ENCODE measurements at places on chromosomes 3 and 15.

DNA sequence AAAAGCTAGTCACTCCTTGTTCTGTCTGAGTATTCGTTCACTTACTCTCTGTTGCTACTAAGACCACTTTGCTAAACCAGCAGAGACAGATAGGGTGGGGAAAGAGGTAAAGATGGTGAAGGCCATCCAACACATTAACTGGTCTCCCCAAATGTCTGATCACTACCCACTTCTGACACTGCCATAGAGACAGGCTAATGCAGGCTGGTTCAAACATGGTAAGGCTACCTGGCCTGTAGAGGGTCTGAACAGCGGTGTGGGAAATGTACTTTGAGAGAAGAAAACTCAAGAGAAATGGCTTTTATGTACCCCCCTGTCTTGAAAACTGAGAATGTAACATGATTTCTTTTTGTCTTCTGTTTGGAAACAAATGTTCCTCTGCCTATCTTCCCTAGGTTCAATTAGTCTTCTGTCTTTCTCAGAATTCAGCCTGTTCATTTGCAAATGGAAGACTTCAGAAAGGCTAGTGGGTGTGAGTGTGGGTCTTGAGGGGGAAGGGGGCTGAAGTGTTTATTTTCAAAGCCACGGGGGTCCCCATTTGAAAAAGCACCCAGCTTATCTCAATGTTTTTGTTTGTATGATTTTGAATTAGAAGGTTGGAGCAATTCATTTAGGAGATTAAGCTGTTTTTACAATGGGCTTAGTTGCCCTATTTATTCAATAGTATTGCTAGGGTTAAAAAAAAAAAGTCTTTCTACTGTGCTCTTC, 15.8 kb downstream of the ALDH1A2 start:
- no peak for DNase-seq

DNA sequence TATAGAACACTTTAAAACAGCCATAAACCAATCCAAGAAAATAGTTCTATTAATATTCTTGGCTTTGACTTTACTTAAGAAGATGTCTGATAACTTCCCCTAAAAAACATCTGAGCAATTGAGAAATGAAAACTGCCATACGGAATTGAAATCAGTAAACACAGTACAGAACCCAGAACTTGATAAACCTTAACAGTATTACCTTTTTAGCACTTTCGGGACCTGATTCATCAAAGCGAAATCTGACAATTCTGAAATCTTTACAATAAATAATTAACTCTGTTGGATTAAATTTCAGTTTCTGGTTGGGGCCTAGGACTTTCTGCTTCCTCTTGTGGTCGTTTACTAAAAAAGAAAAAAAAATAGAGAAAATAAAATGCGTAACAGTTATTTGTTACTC, 17.3 kb downstream of the MTMR10 start:
- DNase-seq: no peak

DNA sequence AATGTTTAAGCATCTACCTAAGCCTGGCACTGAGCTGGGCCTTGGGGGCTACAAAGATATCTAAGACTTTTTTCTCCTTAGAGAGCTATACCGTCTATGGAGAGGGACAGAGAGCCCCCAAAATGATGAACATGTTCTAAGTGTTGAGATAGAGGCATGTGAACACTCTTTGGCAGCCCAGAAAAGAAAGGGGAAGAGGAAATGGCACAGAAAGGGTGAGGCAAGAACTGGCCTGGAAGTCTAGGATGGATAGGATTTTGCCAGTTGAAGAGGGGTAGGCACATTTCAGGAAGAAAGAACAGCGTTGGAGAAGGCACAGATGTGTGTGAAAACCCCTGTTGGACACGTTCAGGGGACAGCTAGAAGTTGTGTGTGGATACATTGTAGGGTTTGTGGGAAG, 276.2 kb upstream of the LRRFIP2 start:
- no peak for DNase-seq

DNA sequence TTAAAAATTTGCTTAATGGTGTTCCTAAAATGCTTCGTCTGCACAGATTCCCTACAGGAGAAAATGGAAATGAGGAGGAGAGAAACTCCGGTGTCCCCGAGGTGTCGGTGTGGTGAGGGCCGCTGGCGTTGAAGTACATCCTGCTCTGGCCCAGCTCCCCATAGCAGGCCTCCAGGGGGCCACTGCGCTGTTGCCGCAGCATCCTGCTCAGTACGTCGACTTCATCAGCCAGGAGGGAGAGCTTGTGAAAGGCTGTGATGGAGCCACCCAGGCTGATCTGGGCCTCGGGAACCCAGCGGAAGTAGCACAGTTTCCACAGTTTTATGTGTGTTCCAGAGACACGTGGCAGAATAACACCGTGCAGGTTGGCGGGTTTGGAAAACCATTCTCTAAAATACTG, 37.8 kb downstream of the FAN1 start:
- DNase-seq: no peak

GRCh38 chr3:107627962-107628542, 105.3 kb downstream of the BBX start:
- DNase-seq: no peak

DNA sequence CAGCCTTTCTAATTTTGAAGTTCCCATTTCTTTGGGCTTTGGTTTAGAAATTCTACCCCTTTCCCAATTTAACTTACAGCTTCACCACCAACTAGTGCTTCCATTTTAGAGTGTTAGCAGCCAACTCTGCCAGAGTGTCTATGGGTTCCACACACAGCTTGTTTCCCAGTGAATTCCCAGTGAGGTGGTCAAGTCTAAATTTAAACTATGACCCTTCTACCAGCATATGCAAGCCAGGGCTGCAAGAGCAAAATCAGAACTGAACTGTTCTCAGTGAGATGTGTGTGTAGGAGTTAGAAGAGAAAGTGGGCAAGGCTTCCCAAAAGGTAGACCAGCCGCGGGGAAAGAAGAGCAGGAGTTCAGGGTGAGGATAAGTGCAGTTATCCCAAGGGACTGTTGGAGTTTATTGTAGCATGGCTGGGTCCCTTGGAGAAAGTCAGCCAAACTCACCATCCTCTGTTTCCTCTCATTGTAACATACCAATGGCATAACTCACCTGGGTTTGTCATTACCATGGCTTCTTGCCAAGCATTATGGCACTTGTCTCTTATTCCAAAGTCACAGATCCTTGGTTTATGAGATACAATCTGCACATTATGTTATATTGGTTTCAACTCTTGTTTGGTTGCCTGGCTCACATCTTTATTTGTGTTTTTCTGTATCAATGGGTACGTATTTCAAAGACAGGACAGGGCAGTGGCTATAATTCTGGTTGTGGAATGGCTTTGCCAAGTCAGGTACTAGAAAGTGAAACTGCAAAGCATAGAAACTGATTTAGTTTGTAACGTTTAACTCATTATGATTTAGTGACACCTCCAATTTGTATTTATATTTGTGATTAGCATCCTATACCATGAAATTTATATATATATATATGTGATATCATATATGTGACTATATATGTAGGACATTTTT, 130.2 kb upstream of the UMPS start:
- no peak for DNase-seq

DNA sequence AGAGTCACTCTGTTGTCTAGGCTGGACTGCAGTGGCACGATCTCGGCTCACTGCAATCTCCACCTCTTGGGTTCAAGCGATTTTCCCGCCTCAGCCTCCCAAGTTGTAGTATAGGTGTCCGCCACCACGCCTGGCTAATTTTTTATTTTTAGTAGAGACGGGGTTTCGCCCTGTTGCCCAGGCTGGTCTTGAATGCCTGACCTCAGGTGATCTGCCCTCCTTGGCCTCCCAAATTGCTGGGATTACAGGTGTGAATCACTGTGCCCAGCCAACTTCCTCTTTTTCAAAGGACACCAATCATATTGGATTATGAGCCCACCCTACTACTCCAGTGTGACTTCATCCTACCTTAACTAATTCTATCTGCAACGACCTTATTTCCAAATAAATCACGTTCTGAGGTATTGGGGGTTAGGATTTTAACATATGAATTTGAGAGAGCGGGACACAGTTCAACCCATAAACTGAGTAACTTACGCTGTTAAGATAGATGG, 3.2 kb downstream of the ISG20 start:
- no peak for DNase-seq

GRCh38 chr15:25372298-25372697, 66.5 kb downstream of the UBE3A start:
- no peak for DNase-seq

- no peak for DNase-seq
Observed at GRCh38 chr15:68566377-68566954, 12.3 kb upstream of the CORO2B start.

DNA sequence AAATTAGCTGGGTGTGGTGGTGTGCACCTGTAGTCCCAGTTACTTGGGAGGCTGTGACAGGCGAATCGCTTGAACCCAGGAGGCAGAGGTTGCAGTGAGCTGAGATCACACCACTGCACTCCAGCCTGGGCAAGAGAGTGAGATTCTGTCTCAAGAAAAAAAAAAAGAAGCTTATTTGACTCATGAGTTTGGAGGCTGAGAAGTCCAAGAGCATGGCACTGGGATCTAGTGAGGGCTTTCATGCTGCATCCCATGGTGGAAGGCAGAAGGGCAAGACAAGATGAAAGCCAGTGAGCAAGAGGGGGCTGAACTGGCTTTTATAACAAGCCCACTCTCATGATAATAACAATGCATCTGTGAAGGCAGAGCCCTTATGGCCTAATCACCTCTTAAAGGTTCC, 33.4 kb downstream of the SEC62 start:
- DNase-seq: no peak

- no peak for DNase-seq
Observed at GRCh38 chr3:194888916-194889315, 203.2 kb downstream of the FAM43A start.

DNA sequence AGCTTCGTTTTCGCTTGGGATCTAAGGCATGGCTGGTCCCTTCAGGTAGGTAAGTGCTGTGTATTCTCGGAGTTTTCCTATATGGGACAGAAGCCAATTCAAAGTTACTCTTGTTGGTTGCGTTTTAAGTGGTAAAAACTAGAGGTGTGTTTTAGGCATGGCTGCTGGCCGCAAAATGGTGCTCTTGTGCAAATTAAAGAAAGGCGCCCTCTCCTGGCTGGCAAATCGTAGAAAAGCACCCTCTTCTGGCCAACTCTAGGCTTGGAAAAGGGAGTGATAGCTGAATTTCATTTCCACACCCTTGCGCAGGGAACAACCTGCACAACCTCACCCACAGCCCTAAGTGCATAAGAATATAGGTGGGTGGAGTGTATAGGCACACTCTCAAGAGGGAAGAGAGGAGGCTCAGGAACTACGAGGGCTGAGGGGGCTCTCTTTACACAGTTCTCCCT, 23.5 kb downstream of the DRD3 start:
- no peak for DNase-seq

- no peak for DNase-seq
Observed at GRCh38 chr15:68550004-68550403, 28.8 kb upstream of the CORO2B start.

GRCh38 chr15:80564056-80564455, 131.1 kb upstream of the ABHD17C start:
- DNase-seq: no peak

DNA sequence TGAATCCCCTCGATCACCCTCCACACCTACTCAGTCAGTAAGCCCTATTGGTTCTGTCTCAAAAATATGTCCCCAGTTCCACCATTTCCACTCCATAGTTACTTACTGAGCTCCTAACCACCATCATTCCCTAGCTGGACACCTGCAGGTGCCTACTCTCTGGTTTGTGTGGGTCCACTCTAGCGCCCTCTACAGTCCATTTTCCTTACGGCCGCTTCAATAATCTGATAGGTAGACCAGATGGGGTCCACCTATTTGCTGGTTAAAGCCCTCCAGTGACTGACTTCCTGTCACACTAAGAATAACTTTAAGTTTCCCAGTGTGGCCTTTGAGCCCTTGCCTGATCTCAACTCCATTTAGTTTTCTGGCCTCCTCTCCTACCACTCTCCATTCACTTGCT, 5.0 kb downstream of the GXYLT2 start:
- DNase-seq: no peak

- no peak for DNase-seq
Observed at GRCh38 chr15:44541282-44541958, 4.5 kb downstream of the EIF3J start.

GRCh38 chr3:54445630-54446029, 323.3 kb downstream of the CACNA2D3 start:
- no peak for DNase-seq

- DNase-seq: no peak
Observed at GRCh38 chr3:113274425-113275257, 63.3 kb downstream of the BOC start.

DNA sequence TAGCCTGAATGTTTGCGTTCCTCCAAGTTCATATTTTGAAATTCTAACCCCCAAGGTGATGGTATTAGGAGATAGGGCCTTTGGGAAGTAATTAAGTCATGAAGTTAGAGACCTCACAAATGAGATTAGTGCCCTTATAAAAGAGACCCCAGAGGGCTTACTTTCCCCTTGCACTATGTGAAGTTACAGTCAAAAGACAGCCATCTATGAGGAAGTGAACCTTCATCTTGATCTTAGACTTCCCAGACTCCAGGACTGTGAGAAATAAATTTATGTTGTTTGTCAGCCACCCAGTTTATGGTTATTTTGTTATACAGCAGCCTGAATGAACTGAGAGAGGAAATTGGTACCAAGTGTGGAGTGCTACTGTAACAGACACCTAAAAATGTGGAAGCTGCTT, 74.4 kb downstream of the DAPK2 start:
- no peak for DNase-seq

- no peak for DNase-seq
Observed at GRCh38 chr3:174156200-174156599, 702.9 kb upstream of the NAALADL2 start.

- no peak for DNase-seq
Observed at GRCh38 chr3:188581792-188582191, 427.8 kb downstream of the LPP start.

GRCh38 chr3:128735287-128735686, 9.3 kb downstream of the RAB7A start:
- no peak for DNase-seq

GRCh38 chr3:36918050-36918449, 26.8 kb downstream of the TRANK1 start:
- no peak for DNase-seq

GRCh38 chr15:62732078-62732477, 310.5 kb upstream of the TPM1 start:
- DNase-seq: no peak

DNA sequence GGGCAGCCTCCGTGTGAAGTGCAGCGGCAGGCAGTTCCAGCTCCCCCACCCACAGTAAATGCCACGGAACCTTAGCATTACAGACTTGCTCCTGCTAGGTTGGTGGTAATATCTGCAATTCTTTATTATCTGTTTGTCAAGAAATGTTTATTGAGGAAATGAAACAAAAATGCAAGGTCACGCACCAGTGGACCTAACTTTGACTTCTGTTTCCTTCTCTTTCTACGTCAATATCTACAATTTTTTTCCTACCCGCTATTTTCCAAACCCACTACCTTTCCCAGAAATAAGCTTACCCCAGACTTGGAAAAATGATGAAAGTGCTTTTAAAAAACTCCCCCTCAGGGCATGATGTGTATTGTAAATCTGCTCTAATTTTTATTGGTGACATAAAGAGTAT, 18.9 kb downstream of the ILDR1 start:
- DNase-seq: no peak
